Activated CD4-positive, alpha-beta T cell treated with anti-CD3 and anti-CD28 coated beads for 4 hours (primary cell): ENCODE measurements at places on chromosomes 16 and 17.

DNA sequence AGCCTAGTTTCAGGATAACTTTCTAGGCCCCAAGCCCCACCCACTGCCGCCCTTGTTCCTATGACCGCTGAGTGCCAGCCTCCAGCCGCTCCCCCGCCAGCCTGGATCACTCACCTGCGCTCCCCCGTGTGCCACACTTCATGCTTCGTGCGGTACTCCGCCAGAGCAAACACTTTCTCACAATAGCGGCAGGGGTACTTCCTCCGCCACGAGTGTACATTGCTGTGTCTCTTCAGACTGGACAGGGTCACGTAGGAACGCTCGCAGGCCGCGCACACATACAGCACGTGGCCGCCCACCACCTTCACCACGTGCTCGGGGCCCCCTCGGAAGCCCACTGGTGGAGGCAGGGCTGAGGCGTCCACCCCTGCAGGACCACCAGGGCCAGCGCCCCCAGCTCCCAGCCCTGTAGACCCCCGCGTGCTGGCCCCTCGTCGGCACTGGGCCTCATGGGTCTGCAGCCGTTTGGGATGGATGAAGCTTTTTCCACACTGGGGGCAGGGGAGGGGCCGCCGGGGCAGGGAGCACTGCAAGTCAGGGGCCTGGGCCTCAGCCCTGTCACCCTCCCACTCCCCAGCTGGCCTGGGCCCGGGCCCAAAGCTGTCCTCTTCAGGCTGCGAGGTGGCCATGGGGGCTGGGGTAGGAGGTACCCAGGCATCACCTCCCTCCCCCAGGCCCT is 13.7 kb downstream of the ZBTB4 start:
- no peak for DNase-seq

GRCh38 chr17:57696050-57696449 is 49.0 kb downstream of the CCDC182 start:
- DNase-seq, result no peak

DNA sequence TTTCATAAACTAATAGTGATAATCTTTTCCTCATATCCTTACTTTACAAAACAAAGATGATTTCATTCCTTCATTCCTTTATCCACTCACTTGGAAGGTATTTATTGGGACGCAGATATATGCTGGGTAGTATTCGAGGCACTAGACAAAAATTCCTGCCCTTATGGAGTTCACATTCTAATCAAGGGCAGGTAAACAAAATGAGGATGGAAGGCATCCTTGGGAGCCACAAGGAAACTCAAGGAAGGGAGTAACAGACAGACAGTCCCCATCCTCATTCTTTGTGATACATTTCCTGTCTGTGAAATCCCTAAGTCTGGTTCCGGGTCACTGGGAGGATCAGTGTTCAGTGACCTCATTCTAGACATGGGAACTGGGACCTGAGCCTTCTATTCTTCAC is 45.2 kb downstream of the SLC6A2 start:
- DNase-seq, result no peak

GRCh38 chr16:19481296-19481695 is 40.6 kb downstream of the GDE1 start:
- no peak for DNase-seq

- DNase-seq, result no peak
These were observed 370.0 kb downstream of the CDH11 start for GRCh38 chr16:64751906-64752305.

DNA sequence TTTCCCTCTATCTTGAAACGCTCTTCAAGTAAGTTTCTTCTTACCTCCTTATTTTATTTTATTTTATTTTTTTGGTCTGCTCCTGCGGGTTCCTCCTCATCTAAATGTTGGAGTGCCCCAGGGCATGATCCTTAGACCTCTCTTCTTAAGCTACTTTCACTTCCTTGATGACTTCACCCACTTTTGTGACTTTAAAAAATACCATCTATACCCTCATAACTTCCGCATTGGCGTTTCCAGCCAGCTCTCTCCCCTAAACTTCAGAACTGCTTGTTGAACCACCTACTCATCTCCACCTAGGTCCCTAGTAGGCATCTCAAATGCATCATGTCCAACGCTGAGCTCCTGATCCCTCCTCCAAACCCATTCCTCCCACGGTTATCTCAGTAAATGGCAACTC is 51.4 kb upstream of the NFAT5 start:
- DNase-seq, result no peak

DNA sequence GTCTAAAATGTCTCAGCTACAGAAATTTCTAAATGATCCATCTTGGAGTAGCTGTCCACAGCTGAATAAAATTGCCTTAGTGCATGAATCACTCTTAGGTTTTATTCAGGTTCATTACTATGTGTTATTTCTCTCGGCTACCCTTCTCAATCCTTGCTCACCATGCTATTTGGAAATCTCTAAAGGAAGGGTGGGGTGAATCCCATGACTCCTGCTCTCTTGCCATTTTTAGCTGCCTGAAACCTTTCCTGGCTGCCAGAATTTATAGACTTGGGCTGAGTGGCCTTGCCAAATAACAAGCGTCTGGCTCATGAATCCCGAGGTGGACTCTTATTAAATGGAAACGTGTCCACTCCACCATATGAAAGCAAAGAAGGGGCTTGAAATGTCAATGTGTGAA is 936.1 kb upstream of the SOX9 start:
- no peak for DNase-seq

DNA sequence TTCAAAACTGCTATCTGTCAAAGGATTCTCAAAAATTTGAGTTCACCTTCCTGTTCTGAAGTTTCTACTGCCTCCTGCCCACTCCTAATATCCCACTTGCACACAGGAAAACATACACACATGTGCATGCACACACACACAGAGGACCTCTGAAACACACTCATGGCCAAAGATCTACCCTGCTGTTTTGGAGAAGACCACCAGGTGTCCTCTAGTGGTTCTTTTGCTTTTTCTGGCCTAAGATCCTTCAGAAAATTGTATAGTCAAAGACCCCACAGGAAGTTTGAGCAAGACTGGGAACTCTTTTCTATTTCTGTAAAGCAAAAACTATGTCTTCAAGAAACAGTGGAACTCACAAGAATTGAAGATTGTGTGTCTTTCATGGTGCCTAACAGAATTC is 90.2 kb downstream of the CDH8 start:
- DNase-seq, result no peak

GRCh38 chr17:73069841-73070240 is 22.6 kb downstream of the SLC39A11 start:
- DNase-seq, result no peak

DNA sequence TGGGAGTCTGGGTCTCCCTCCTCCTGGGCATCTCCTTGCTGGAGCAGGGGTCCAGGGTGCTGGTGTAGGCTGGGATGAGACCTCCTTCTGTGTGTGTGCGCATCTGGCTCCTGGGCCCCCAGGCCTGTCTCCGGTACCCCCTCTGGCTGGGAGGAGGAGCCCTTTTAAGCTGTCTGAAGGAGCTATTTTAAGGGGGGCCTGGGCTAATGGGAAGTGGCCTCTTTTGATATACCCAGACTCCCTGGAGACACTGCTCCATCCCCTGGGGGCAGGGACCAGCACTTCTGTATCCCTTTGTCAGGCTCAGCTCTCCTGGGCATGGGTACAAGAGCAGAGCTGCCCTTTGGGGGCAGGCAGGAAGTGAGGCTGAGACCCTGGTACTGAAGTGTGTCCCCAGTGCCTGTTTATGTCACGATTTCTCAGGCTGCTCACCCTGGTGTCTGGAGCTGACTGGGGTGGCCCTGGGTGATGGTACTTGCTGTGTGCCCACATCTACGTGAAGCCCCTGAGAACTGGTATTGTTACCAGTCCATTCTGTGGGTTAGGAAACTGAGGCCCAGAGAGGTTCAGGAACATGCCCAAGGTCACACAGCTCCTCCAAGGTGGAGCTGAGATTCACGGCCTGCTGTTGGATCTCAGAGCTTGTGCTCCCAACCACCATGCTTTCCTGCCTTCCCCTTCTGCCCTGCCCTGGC is 6.5 kb downstream of the ADCY7 start:
- DNase-seq, result no peak

DNA sequence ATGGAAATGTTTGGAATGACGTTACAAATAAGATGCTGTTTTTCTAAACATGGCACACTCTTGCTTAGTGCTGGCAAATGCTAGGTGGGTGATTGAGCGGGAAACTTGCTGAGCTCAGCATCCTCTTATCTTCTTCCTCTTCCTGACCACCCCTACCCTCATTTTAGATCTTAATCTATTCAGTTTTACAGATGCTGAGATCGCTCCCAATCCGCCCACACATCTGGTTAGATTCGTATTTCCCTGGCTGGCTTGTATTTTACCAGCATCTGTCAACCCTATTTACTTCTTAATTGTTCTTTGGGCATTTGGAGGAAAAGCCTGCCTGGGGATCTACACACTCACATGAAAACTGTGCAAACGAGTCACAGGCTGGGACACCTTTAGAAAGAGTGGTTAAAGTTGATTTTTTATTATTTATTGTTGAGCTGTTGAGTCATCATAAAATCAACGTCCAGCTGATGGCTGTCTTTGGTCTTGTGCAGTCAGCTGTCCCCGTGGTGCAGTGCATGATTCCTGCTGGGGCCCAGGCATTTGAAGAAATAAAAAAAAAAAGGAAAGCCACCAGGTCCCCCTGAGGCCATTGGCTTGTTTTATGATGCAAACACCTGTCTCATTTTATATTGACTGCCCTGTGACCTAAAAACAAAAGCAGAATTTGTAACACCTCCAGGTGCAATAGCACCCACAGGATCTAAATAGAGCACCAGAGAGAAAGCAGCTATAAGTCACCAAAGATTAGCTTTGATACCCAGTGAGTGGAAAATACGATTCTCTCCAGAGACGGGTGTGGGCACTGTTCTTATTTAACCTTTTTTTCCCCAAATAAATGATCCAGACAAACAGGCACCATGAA is 258.6 kb downstream of the HS3ST3B1 start:
- no peak for DNase-seq

- DNase-seq, result no peak
These were observed 16.0 kb upstream of the SMIM5 start for GRCh38 chr17:75617218-75617617.

DNA sequence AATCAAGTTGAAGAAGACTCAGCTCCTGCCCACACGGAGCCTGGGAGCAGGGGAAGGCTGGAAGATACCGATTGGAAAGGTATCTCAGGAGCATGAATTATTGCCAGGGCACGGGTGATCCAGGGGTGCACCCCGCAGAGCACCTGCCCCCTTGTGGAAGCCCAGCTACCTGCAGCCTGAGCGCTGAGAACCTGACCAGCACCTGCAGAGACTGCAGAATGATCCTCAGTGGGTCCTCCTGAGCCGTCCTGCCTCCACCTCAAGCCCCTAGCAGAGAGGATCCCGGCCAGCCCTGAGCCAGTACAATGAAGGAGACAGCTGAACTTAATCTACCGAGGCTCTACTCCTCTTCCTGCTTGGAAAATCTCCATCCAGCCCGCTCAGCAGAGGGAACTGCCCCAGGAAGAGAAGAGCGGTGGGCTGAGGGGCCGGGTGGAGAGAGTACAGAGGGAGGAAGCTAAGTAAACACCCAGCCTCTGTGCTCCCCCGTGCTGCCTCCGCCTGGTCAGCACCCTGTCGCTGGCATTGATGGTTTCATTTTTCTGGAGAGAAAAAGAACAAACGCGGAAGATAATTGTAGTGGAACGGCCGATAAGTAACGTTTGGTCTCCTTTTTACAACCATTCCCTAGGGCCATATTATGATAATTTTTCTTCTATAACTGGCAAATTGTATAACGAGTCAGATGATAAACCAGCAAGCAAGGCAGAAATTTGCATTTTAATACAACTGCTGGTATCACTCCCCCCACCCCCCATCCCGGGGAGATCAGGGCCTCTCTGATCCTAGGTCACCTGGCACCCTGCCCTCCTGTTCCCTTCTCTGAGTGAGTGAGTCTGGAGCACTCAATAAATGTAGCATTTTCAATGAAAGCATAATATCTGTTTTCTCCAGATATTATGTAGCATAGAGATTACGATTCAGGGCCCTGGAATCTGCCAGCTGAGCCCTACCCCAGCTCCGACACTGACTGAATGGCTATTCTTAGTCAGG is 204.5 kb upstream of the RPL38 start:
- DNase-seq, result peak; percentile 68

- DNase-seq, result no peak
These were observed 9.6 kb upstream of the UQCRC2 start for GRCh38 chr16:21943571-21943970.

GRCh38 chr17:80397034-80397387 is 18.0 kb upstream of the ENDOV start:
- no peak for DNase-seq

DNA sequence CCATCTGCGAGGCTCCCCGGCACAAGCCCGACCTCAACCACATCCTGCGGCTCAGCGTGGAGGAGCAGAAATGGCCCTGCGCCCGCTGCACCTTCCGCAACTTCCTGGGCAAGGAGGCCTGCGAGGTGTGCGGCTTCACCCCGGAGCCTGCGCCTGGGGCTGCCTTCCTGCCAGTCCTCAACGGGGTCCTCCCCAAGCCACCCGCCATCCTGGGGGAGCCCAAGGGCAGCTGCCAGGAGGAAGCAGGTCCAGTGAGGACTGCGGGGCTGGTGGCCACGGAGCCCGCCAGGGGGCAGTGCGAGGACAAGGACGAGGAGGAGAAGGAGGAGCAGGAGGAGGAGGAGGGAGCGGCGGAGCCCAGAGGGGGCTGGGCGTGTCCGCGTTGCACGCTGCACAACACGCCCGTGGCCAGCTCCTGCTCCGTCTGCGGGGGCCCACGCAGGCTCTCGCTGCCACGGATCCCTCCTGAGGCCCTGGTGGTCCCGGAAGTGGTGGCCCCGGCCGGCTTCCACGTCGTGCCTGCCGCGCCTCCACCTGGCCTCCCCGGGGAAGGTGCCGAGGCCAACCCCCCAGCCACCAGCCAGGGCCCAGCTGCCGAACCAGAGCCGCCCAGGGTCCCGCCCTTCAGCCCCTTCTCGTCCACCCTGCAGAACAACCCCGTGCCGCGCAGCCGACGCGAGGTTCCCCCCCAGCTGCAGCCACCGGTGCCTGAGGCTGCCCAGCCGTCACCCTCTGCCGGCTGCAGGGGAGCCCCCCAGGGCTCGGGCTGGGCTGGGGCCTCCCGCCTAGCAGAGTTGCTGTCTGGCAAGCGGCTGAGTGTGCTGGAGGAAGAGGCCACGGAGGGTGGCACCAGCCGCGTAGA is 13.1 kb upstream of the PRR35 start:
- peak; percentile 52 for DNase-seq

- DNase-seq, result peak; percentile 90
These were observed 9.0 kb upstream of the ZFP90 start for GRCh38 chr16:68529931-68530701.

DNA sequence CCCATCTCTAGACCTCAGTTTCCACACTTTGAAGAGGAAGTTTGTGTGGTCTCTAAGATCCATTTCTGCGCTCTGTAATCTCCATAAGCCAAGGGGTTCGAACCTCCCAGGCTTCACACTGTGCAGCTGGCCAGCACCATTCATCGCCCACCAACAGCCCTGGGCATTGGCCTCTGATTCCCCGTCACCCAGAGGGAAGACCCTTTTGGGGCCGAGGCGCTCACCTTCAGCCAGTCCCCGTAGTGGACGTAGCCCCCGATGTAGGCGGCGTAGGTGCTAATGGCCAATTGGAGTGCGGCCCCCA is 678 bp downstream of the TMEM101 start:
- no peak for DNase-seq

GRCh38 chr16:4172070-4172469 is 55.8 kb upstream of the ADCY9 start:
- DNase-seq, result no peak

GRCh38 chr16:24580665-24581064 is 41.3 kb downstream of the RBBP6 start:
- DNase-seq, result no peak

- DNase-seq, result no peak
These were observed 16.0 kb upstream of the RASL10B start for GRCh38 chr17:35715416-35715815.
